ENCODE measurements at places on chromosomes 7 and 10.
A peak's percentile ranks its signal among the peaks of the same experiment; 100 is the strongest.

DNA sequence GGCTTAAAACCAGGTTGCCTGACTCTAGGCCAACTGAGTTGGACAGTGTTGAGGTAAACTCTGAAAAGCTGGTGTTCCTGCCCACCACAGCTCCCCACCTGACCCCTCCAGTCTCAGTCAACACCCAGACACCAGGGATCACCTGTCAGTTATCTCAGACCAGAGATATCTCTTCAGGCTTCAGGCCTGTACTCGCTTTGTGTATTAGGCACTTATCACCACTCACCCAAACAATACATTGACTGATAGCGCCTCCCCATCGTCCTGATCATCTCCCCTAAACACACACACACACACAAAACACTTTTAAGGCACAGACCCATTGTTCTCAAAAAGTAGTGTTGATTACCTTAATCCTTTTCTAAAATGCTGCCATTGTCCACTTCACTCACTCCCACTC lies 111.5 kb downstream of the PLCE1 start:
- DNase-seq: no peak

DNA sequence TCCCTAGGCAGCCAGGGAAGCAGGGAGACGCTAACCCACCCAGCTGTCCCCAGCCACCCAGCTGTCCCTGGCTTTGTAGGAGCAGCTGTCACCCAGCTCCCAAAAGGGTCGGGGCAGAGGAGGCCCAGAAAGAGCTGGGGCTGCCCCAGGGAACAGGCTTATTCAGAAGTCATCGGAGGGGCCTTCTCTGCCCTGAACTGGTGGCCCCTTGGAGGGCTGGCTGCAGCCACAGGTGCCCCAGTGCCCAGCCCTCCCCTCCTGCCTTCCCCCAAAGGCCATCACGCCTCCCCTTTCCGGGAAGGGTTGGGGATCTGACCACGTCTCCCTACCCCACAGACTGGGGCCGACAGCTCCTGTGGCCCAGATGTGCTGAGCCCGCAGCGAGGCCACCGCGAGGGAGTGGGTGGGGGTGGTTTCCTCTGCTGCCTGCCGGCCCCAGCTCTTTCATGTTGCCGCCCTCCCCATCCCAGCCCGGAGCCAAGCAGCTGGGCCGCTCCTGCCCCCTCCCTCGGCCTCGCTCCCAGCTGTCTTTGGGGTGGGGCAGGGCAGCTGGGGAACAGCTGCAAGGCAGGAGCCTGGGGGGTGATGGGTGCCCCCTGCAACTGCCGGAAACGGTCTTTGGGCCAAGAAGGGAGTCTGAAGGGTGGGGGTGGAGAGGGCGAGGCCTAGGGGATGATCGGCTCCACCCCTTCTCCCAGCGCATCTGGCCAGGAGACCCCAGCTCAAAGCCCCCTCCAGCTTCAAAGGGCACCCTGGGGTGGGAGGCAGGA lies 16.8 kb downstream of the TRIM8 start:
- peak; percentile 78 for DNase-seq

DNA sequence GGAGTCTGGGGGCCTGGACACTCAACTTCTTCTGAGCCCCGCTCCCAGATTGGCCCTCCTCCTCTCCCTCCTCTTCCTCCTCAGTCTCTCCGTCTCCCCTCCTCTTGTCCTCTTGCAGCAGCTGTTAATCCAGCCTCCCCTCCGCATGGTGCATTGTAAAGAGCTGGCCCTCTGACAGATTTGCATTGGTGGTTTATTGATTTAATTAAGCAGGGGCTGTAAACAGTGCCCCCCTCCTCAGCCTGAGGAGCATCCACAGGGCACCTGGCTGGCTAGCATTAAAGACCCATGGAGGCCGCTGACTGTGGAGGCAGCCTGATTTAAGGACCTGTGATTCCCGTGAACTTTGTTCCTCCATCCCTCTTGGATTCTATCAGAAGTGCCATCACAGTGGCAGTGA lies 28.9 kb upstream of the PCBD1 start:
- DNase-seq: no peak

- DNase-seq: no peak
Observed at GRCh38 chr10:100978901-100979195, 8.4 kb downstream of the MRPL43 start.

- no peak for DNase-seq
Observed at GRCh38 chr10:2760736-2761135, 306.6 kb upstream of the PFKP start.

- DNase-seq: no peak
Observed at GRCh38 chr7:38878694-38879457, 30.1 kb downstream of the VPS41 start.

DNA sequence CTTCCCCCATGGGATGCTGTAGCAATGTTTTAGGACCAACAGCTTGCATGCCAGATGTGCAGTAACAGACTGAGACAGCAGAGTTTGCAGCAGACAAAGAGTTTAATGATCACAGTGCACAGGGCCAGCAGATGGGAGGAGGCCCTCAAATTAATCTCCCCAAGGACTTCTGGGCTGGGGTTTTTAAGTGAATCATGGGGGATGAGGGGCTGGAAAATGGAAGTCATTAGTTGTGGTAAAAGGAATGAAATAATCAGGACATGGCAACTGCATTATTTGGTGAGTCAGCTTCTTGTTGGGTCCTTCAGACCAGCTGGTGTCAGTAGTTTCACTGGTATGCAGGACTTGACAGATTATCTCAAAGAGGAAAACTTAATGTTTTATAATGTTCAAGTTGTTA lies 12.6 kb upstream of the NRBF2 start:
- no peak for DNase-seq

DNA sequence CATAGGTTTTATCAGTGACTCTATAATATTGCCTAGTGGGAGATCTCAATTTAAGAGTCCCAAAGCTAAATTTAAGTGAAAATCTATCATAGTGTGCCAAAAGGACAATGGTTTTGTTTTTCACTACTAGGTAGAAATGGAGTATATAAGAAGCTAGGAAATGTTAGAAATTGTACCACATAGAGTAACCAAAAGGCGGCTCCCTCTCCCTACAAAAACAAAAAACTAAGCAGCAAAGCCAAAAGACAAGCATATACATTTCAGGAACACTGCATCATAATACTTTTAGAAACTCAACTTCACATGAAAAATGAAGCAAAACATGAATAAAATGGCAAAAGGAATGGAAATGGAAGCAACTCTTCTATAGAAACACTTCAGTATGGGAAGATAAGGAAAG lies 271.6 kb downstream of the CACNA2D1 start:
- no peak for DNase-seq

GRCh38 chr7:68417659-68418058 lies 1180.6 kb upstream of the AUTS2 start:
- DNase-seq: no peak

DNA sequence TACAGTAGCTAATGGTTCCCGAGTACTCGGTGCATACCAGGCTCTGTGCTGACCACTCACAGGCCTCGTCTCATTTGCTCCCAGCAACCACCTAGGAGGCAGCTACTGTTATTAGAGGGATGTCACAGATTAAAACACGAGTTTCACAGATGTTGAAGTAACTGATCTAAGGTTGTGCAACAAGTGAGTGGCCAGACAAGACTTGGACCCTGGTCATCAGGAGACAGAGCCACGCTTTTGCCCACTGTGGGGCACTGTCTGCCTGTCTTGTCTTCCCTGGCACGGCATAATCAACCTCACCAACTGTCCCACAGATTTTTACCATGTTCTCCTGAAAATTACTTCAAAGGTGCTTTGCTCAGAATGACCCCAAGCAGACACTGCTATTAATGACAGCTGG lies 111.6 kb upstream of the HABP2 start:
- DNase-seq: no peak

DNA sequence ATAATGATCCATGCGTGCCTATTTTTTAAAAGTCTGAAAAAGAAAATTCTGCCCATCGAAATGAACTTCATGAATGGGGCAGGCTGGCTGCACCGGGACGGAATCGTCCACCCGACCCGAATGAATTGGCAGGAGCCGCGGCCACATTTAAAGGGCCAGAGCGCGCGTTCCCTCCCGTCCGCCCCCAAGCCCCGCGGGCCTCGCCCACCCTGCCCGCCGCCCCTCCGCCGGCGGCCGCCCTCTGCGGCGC lies 319 bp upstream of the GATA3 start:
- DNase-seq: no peak

DNA sequence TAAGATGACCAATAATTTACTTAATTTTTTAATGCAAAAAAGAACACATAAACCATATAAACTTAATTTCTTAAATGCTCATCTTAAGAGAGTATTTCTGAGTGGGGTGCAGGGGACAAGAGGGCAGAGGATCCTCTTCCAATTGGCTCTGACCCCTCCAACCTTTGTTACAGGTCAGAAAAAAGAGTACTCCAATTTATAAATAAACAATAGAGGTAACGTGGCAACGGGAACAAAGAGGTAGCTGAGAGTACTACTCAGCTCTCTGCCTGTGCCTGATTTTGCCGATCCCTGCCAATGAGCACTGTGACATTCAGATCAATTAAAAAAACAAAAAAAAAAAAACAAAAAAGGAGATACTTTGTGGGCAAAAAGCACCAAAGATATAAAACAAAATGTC lies 307.9 kb downstream of the PARD3 start:
- no peak for DNase-seq

DNA sequence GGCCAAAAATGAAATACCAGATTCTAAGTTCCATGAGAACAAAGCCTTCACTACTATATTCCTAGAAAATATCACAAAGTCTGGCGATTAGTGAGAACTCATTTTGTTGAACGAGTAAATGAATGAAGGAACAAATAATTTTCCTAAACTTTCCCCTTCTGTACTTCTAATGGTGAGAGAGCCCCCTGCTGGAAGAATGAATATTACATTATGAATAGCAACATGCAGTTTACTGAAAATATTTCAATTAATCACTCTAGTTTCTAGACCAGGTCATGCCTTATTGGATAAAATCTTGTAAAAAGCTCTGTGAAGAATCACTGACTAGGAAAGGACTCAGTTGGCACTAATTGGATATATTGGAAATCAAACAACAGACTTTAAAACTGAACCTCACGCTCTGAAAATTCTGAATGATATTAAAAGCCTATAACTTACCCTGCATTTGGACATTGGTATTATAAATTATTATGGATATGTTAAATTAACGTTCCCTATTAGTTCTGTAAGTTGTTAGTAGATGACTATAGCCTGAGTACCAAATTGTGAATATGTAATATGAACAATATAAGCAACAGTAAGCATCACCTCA lies 32.4 kb upstream of the MTPN start:
- no peak for DNase-seq

DNA sequence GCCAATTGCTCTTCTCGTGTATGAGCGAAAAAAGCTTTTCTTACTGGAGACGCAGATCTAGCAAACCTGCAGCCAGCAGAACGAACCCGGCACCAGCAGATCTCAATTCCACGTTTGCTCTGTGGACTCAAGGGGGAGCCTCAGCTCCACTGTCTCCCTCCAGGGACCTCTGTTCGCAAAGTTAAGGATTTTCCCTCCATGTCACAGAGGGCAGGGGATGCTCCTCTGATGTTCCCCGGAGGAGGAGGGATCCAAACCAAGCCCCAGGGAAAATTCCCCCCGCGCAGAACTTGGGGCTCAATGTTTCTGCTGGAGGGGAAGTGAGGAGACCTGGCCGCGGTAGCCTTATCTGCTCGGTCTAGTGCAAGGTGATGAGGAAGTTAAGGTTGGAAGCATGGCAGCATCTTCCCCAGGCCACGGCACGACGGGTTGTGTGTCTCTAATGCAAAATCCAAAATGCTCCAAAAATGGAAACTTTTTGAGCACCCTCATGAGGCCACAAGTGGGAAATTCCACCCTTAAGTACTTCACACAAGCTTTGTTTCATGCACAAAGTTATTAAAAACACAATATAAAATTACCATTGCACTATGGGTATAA lies 9.0 kb downstream of the IQCE start:
- no peak for DNase-seq

- peak; percentile 28 for DNase-seq
Observed at GRCh38 chr7:91265693-91266066, 1.4 kb downstream of the FZD1 start.

DNA sequence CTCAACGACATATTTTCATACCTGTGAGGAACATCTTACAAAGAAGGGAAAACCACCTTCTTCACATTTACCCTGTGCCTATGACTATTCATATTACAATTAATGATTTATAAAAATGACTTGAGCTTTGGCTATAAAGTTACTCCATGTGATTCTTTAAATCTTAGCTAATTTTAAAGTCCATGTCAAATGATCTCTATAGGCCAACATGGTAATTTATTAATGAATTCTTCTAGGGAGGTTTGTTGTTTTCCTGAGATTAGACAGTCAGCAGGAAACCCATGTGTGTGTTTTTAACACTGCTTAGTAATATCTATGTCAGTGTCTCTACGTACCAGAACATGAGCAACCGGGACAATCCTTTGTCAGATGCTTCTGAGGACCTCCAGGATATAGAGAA lies 307.3 kb downstream of the IPMK start:
- no peak for DNase-seq

DNA sequence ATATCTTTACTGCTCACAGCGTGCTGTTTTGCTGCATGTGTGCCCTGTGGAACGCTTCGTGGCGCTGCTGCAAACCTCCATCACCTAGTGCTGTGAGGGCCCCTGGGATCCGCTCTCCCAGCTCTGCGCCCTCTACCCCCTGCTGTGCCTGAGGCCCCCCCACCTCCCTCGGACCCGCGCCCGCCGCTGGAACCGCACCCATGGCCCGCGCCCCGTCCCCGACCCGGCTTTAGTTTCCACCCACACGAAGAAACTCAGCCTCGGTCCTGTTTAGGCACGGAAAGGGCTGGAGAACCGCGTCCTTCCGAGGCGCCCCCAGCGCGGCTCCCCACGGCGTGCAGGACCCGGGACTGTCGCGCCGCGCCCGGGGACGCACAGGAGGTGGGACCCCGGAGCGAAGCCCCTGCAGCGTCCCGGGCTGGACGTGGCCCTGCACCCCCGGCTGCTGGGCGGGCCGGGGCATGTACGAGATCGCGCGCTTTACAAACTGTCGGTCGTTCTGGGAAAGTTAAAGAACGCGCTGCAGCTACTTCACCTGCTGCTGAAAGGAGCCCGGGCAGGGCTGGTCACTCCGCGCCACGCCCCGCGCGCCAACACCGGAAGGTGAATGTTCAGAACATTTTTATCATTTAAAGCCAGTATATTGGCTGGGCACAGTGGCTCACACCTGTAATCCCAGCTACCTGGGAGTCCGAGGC lies 54.3 kb downstream of the BMS1 start:
- DNase-seq: no peak

DNA sequence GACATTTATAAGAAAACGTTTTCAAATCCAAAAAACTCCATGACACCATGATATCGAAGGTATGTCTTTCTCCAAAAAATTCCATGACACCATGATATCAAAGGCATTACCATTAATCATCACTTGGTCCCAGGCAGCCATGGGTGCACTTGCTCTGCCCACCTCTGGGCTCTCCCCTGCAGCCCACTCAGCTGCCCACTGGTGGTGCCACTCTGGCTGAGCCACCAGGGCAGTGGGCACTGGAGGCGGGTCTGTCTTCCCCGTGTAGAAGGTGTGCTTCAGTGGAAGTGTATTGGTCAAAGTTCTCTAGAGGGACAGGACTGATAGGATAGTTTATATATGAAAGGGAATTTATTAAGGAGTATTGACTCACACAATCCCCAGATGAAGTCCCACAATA lies 240.4 kb downstream of the KLF6 start:
- DNase-seq: no peak

DNA sequence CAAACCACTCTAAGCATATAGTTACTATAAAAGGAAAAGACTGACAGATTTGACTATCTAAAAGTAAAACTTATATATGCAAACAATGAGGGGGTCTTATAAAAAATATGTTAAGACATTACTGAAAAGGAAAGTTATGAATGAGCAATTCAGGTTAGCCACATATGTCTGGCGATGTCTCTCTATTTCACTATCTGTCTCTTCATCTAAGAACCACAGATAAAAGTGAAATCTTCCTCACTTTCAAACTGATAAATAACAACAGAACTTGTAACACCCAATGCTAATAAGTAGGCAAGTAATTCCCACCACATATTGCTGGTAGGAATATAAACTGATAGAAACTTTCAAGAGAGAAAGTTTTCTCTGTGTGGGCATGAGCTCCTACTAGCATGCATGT lies 138.2 kb downstream of the CHCHD3 start:
- no peak for DNase-seq
